ENCODE measurements at places on chromosomes 16 and 17.
A peak's percentile ranks its signal among the peaks of the same experiment; 100 is the strongest.

DNA sequence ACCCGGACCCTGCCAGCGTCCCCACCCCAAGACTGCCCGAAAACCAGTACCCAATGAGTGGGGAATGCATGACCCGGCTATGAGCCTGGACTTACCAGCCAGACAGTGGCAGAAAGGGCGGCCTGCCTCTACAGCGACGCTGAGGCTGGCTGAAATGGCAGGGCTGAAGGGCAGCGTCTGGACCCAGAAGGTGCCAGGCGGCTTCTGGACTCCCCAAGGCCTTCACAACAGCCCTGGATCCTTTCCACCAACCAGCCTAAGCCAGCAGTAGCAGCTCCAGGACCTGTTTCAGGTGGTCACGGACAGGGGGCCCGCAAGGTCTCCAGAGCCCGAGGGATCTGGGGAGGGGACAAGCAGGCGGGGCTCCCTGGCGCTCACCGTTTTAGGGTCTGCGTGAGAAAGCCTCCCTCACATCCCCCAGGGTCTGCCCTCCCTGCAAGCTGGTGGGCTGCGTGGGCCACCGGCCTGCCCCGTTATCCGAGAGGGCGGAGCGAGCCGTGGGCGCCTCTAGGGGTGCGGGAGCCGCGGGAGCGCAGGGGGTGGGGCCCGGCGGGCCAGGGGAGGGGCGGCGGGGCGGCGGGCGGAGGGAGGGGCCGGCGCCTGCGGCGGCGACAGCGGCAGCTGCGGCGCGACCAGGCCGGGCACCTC, at the start of gene RIPOR1:
Gene RIPOR1 (plus strand): TSS at position 608 of the 648 bp plus-strand sequence. CDS start 9,618 bp downstream, outside the sequence.
- peak; percentile 21 for DNase-seq

DNA sequence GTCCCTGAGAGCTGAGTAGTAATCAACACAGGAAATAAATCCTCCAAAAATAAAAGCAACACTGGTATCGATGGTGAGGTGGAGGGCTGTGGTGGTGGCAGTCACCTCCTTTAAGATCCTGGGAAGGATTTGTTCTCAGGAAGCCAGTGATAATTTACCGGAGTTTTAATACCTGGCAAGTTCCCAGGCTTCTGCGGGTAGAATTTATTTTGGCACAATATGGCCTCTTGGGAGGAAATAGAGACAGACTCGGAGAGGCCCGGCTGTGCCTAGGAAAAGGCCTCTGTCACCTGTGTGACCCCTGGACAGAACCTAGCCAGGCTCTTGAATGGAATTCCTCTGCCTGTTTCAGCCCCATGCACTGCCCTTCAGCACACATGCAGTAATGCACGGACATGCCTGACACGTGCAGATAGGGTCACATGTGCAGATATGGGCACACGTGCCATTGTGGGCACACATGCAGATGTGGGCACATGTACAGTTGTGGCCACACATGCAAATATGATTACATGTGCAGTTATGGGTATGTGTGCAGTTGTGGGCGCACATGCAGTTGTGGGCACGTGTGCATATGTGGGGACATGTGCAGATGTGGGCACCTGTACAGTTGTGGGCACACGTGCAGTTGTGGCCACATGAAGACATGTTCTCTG, 33.5 kb downstream of the MGAT5B start:
- no peak for DNase-seq

DNA sequence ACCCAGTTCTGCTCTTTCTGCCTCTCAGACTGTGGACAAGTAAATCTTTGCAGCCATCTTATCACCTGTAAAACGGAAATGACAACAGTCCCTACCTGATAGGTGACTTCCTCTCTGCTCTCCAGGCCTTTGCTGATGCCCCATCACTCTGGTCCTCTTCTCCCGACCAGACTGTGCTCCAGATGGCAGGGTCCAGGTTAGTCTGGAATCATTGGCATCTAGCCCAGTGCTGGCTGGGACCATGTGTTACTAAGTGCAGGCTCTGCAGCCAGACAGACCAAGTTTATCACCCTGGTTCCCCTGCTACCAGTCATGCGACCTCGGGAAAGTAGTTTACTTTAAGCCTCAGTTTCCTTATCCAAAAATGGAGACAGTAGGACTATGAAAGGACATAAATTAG, 1.8 kb upstream of the NUBP1 start:
- DNase-seq: no peak

DNA sequence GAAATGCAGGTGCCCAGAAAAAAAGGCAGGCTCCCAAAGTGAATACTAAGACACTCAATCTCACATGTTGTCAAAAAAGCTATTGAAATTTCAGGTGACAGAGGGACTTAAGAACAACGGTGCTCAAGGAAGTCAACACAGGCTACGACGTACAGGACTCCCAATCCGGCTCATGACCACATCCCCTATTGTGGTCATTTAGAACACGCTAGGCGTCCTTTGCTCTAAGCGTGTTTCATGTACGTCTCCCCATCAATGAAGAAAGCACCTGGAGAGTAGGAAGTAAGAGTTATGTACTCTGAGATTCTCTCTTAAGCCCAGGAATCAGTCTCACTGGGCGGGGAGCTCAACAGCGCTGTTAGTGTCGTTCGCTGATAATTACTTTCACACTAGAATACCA, 94.1 kb downstream of the MRM3 start:
- DNase-seq: no peak

GRCh38 chr17:36939052-36939801, 2.0 kb downstream of the LHX1 start:
- DNase-seq: no peak

- peak; percentile 96 for DNase-seq
These were observed at the start of gene TP53 for GRCh38 chr17:7687072-7687907. TP53 (minus strand) TSS chr17:7687490; CDS start chr17:7676594, 10,896 bp downstream.

DNA sequence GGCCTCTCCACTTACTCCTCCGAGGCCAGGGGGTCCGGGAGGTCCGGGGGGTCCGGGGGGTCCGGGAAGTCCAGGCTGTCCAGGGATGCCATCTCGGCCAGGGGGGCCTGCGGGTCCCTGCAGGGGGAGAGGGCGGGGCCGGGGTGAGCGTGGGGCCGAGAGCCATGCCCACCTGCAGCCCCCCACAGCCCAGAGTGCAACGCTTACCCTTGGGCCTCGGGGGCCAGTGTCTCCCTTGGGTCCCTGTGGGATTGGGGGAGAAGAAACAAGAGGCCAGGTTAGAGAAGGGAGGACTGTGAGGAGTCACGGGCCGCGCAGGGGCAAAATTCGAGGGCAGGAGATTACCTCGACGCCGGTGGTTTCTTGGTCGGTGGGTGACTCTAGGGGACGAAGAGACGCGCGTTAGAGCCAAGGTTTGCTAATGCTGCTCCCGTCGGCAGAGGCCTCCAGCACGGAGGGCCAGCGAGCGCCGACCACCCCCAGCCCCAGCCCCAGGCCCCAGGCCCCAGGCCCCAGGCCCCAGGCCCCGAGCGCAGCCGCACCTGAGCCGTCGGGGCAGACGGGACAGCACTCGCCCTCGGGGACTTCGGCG, 2.1 kb downstream of the COL1A1 start:
- no peak for DNase-seq

DNA sequence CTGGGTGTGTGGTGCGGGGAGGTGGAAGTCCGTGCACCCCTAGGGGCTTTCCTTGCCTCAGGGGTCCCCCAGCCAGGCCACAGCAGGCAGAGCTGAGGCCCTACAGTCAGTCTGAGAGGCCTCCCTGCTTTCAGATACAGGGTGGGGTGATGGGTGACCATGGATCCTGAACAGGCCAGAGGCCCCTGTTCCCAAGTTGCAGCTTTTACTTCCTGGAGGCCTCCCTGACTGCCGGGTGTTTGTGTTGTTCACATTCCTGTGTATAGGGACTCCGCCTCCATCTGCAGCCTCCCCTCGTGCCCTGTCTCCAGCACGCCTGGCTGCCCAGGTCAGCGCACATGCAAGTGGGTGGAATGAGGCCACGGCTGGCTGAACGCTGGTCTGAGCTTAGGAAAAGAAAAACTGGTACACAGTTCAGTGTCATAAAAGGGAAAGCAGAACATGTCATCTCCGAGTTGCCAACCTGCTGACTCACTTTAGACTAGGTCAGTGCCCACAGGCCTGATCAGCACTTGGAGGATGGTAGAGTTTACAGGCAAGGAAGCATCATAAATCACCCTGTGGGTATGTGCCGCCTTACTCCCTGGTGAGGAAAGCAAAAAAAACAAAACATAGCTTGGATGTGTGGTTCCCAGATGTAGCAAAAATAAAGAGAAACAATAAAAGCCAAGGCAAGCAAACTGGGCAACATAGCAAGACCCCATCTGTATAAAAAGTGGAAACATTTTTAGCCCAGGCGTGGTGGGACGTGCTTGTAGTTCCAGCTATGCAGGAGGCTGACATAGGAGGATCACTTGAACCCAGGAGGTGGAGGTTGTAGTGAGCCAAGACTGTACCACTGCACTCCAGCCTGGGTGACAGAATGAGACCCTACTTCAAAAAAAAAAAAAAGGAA, 6.2 kb upstream of the SLC7A6 start:
- no peak for DNase-seq

DNA sequence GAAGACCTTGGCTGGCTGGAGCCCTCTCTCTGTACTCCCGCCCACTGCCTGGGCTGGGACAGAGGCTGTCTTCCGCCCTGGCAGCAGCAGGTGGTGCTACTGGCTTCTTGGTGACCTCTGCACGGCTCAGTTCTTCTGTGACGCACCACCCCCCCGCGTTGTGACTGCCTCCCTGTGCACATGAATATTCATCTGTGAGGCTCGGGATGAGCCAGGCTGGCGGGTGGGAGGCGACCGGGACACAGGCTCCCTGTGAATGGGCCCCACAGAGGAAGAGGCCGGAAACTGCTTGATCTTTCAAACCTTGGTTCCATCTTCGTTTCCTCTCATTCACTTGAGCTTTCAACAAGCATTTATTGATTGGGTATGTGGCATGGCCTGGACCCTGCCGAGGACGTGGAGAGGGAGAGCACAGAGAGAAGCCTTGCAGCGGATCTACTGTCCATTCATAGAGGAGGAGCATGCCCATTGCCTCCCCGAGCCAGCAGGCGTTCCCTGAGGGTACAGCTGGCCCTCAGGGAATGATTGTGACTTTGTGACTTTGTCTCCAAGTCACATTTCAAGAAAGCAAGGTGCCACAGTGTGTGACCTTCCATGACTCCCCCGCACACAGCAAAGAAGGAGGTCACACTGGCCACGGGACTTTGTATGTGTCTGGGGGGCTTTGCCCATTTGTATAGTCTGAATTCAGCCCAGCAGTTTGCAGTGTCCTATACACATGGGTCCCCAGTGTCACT, 45.0 kb downstream of the B9D1 start:
- DNase-seq: peak; percentile 96

DNA sequence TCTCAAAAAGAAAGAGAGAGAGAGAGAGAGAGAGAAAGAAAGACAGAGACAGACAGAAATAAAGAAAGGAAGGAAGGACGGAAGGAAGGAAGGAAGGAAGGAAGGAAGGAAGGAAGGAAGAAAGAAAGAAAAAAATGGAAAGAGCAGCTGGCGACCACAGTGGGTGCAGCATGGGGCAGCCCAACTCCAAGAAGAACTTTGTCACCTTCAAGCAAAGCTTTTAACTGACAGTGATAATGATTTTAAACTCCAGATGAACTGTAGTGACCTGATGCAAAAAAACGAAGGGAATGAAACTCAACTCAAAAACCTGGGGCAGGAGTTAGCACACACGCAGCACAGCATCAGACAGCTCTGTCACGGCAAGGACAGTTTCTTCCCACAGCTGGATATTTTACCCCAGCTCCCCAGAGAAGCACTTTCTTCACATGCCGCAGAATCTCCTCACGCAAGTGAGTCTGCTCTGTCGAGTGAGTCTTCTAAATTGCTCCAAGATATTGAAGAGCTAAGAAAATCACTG, 5.0 kb upstream of the ARHGAP17 start:
- no peak for DNase-seq

DNA sequence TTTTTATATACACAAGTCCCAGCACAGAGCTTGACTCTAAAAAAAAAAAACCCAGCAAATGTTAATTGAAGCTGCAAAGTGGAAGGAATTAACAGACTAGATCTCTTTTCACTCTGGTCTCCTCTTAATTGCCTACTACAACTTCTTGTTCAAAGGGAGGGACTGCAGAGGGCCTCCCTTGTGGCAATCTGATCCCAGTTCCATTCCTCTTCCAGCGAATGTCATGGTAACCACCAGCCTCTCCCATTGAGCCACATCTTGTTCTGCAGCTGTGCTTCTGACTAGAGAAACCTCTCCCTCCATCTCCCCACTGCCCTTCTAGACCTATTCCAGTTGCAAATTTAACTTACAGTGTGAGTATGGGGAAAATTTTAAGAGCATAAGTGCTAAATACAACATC, 5.9 kb downstream of the SUPT6H start:
- DNase-seq: no peak

- DNase-seq: no peak
These were observed 33.2 kb downstream of the EPN2 start for GRCh38 chr17:19270347-19270703.

Measured in pons (tissue), 1 donor.